EH (cell line): ENCODE measurements at places on chromosomes 13 and 19.

DNA sequence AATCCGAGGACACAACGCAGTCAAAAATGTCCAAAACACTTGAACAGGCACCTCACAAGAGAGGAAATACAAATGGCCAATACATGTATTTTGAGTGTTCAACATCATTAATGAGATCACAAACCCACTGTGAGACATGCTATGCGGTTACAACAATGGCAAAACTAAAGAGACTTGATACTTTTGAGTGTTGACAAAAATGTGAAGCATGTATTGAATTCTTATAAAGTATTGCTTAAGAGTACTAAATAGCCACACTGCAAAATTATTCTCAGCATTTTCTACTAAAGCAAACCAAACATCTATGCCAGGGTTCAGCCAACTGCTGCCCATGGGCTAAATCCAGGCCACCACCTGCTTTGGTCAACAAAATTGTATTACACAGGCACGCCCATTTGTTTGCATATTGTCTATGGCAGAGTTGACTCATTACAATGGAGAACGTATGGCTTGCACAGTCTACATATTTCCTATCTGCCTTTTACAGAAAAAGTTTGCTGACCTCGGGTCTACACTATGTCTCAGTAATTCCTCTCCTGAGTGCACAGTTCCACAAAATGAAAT, 135.3 kb downstream of the B3GLCT start:
- no peak for DNase-seq

DNA sequence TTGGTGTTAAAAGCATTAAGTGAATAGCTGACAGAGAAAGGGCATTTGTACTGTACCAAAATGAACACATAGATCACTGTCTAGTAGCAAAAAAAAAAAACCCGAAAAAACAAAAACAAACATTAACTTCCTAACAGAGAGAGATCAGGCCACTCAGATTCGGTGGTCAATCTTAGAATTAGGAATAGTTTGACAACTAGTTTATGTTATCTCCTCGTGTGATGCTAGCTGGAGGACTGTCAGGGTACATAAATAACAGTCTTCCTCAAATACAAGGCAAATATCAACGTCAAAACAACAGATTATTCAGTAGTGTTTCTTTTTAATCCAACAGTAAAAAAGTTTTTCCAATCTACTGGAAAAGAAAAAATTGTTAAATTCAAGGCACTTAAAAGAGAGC, 1.7 kb downstream of the ZMYM5 start:
- no peak for DNase-seq

GRCh38 chr19:33387351-33388230, 14.1 kb downstream of the CEBPG start:
- no peak for DNase-seq

GRCh38 chr19:17303940-17304267, 679 bp upstream of the ABHD8 start:
- no peak for DNase-seq

- no peak for DNase-seq
These were observed 64.1 kb upstream of the OXGR1 start for GRCh38 chr13:97058391-97058790.
